ENCODE measurements at places on chromosomes 2 and 18.

DNA sequence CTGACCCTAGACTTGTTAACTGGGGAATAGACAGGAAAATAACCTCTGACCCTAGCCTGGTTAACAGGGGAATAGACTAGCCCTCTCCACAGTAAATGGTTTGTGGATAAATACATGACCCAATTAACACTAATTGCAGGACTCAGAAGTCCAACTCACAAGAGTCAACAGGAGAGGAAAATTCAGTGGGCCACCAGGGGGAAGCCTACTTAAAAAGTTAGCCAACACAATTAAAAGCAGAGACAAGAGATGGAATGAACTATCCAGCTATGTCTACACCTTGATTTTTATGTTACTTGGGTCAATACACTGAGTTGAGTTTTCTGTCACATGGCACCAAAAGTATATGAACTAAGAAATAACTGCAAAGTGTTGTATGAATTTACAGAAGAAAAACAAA lies 158.8 kb upstream of the SLC39A10 start:
- DNase-seq: peak; percentile 22

DNA sequence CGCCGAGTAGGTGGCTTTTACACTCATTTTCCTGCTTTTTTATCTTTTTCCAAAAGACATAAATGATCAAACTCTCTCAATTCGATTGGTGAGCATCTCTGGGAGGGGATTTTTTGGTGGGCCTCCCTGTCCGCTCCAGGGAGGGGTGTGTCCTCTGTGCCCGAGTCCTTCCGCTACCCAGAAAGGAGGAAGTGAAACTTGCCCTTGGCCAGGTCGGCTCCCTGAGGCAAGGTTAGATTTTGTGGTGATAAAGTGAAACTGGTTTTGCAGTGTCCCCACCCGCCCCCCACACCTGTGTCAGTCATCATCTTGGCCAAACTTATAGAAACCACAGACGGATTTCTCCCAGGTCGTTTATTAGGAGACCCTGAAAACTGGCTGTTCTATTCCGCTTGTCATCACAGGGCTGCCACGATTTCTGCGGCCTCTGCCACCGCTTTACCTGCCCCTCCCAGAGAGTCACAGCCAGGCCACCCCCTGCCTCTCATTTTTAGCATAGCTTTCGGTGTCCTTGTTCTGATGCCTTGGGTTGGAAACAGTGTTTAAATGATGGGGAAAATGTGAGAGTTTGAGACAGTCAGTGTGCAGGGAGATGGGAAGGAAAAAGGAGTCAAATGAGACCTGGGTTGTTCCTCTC lies 93.6 kb downstream of the SH3BP4 start:
- DNase-seq: no peak

GRCh38 chr2:8458503-8459459 lies 223.1 kb upstream of the ID2 start:
- no peak for DNase-seq

GRCh38 chr18:55219059-55219458 lies 259.8 kb upstream of the CCDC68 start:
- no peak for DNase-seq

DNA sequence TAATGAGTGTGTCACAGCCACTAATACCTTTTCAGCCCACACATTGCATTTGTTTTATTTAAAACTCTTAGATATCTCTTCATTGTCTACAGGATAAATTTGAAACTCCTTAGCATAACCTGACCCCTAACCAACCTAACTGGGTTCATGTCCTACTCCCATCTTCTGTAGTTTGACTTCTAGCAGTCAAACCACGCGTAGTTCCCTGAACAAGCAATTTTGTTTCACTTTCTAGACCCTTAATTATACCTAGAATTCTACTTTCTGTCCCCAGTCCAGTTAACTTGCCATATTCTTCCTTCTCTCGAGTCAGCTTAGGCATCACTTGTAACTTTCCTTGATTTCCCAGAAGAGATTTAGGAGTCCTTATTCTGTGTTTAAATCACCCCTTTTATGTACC lies 55.1 kb downstream of the RBBP8 start:
- no peak for DNase-seq

DNA sequence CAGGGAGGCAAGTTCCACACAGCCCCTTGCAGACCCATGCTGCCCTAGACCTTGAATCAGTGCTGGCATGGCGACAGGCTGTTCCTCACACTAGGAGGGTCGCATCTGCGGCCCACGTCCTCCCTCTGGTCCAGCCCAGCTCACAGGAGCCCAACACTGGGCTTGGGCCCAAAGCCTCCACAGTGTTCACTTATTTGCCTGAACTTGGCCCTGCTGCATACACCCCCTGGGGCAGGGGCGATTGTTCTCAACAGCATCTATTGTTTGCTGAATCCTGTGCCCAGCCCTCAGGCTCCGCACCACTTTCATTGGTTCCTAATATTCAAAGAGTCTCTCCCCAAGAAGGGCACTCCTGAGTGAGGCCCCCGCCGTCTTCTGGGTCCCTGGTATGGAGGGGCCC lies 90.7 kb downstream of the ZBTB7C start:
- DNase-seq: no peak

- DNase-seq: no peak
These were observed 364.8 kb downstream of the NYAP2 start for GRCh38 chr2:225764346-225764745.

DNA sequence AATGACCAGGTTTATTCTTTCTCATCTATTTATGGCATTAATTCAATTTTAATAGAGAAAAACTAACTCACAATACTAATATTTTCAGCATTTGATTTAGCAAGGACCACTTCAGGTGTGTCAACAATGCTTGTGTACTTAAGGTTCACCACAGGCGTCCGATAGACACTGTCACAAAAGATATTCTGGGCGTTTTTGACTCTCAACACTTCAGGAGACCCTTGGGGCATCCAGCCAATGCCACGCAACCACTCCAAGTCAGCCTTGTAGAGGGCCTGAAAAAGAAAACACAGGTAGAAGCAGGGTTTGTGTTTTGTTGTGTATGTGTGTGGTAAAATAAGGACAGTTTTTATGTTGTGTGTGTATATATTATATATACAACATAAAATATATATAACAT lies 158.2 kb downstream of the NEB start:
- DNase-seq: no peak

- DNase-seq: no peak
These were observed 10.7 kb upstream of the PAPOLG start for GRCh38 chr2:60745330-60745729.

- no peak for DNase-seq
These were observed 279.8 kb downstream of the EIPR1 start for GRCh38 chr2:3097804-3098203.

DNA sequence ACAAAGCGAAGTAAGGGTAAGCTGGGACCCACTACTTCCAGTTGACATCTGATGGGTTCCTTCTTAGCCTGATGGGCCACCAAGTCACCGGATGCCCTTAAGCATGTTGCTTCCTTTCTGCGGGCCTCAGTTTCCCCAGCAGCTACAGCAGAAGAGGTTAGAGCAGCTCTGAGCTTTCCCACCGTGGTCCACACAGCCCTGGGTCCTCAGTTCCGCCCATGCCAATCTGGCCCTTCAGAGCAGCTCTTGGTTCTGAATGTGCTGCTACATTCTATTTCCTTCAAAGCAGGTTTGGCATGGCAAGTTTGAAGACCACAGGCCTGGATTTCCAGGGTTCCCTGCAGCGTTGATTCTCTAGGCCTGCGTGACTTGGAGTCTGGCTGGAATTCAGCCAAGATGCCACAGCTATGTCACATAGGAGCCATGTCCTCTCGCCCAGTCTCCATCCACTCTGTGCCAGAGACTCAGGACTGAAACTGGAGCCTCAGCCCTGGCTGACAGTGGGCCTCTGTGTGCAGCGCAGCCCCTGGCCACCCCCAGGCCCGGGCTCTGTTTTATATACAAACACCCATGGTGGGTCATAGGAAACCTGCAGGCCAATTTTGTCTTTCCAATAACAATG lies 79.6 kb downstream of the TFCP2L1 start:
- peak; percentile 88 for DNase-seq

DNA sequence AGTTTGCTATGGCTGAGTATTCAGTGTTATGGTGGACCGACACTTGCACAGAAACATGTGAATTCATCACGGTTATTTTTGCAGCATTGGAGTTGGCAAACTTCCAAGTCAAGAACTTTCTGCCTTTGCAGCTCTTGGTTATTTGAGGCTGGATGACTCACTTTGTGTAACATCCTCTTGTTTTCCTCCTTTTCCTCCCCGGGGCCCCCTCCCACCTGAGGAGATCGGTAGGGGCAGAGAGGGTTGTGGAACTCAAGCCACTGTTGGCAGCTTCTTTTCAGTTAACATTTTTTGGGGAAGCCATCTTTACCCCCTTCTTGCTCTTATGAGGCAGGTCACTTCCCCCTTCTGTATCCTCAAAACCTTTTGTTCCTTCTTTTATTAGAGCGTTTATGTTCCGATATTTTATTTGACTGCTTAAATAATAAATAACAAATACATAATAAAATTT lies 48.6 kb downstream of the DDX1 start:
- DNase-seq: peak; percentile 81

GRCh38 chr2:1140389-1141003 lies 189.8 kb downstream of the SNTG2 start:
- peak; percentile 9 for DNase-seq

DNA sequence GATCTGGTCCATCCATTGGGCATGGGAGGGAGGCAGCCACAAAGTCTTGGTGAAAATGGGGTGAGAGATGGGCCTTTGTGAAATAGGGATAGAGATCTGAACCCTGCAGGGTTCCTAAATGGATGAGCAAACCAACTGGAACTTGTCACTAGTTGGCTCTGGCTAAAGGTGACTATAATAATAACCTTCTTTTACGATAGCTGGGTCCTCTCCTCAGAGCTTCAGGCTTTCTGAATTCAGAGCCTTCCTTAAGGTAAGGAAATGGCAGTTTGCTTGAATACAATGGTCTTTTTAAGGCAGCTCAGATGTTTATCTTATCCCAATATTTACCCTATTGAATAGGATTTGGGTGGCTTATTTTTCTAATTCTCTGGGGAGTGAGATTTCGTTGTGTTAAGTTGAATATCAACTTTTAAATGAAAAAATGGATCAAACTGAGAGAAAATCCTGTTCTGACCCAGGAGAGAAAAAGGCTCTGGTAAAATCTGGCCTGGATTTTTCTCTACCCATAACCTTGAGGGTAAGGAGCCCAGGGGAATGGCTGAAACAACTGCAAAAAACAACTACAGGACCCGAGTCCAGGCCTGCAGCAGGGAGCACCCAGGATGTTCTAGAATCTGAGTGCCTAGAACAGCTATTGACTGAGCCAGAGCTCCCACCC lies 61.1 kb upstream of the CXCR4 start:
- no peak for DNase-seq

GRCh38 chr2:201847481-201847880 lies 41.1 kb downstream of the CDK15 start:
- DNase-seq: peak; percentile 62

DNA sequence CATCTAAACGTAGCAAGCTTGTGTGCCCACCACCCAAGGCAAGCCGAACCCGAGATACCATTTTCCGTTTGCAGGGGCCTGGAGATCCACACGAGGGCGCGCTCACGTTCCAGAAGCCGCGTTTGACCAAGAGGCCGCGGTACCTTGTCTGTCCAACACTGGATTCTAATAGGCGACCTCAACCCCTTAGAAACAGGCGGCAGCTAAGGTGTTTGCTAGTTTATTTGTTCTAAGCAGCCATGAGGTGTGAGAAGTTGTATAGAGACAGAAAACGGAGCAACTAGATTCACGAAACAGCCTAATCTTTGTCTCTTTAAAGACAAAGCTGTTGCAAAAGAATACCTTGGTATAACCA lies 4.2 kb downstream of the HOXD11 start:
- DNase-seq: peak; percentile 60

- DNase-seq: peak; percentile 40
These were observed 1.1 kb downstream of the HNRNPLL start for GRCh38 chr2:38601463-38602135.

GRCh38 chr18:46161703-46162396 lies 57.7 kb downstream of the HAUS1 start:
- DNase-seq: no peak

GRCh38 chr18:48161911-48162698 lies 231.6 kb upstream of the SMAD2 start:
- peak; percentile 2 for DNase-seq

DNA sequence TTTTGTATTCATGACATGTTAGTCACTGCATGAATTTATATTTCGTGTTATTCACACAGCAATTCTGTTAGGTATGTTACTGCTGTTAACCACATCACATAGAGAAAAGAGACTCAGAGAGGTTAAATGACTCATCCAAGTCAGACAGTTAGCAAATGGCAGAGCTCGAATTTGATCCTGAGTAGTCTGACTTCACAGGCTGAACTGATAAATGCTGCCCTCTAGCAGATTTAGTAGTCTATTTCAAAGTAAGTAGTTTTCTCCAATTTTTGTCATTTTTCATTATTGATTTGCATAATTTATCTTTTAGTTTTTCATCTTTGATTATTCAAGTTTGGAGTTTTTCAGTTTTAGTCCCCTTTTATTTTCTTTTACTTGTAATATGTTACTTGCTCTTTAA lies 58.3 kb downstream of the WDR7 start:
- DNase-seq: peak; percentile 90

DNA sequence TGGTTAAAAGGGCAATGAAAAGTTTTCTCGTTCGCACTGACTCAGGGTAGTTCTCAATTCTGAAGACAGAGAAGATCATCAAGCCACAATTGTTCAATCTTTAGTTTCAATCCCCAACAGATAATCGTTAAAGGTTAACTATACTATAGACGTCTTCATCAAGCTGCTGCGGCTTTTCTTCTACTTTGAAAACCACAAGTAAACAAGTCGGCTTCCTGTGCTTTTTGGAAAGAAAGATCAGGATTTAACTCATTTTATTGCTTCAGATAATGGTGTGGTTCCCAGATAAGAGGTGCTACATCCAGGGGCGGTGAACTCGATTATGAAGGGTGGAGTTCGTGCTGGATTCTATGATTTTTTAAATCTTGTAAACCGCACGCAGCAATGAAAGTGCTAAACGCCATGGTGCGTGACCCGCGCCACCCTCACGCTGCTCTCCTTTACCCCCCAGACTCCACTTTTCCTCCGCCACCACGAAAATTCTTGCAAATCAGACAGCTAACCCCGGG lies 545 bp upstream of the CDCA7 start:
- DNase-seq: no peak

DNA sequence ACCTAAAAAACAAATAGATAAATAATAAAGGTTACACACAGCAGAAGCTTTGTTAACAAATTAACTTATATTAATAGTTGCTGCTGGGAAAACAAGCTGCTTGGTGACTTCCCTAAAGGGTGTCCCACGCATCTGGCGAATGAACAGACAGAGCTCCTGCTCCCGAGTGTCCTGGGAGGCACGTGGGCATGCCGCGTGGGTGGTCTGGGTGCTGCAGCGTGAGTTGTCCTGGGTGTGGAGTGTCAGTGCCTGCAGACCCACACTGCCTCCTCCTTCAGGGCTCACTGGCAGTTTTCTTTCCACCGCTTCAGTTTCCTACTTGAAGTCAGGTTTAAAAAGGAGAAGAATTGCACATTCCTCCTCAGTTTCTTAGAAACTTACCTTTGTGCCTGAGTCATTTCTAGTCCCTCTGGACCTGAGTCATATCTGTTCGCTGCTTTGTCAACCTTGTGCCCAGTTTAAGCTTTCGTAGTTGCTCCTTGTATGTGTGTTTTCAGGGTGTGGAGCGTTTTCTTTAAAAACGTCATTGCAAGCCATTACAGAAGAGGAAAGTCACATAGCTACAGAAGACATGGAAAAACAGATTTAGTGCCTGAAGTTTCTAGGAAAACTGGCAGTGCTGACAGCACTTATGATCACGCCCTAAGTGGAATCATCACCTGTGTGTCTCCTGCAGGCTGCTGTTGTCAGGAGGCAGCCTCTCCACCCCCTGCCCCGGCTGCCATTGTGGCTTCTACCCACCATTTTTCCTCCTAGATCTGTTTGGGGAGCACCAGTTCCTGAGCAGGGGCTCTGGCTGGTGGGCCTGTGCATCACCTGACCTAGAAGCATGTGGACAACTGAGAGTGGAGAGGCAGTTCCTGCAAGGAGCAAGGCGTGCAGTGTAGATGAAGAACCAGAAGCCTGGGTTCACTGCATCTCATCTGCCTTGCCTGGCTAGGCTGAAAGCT lies 24.5 kb downstream of the IMPA2 start:
- DNase-seq: no peak
